Activated naive CD8-positive, alpha-beta T cell treated with anti-CD3 and anti-CD28 coated beads, Interleukin-2, amount 10 ng/mL, durations not matched to agents 7 days and 5 days (primary cell): ENCODE measurements at places on chromosomes 4 and X. TPM values are rescaled to one million over a fixed set of nuclear protein-coding genes. Genes with fewer than 3 reads are reported as not detected.

DNA sequence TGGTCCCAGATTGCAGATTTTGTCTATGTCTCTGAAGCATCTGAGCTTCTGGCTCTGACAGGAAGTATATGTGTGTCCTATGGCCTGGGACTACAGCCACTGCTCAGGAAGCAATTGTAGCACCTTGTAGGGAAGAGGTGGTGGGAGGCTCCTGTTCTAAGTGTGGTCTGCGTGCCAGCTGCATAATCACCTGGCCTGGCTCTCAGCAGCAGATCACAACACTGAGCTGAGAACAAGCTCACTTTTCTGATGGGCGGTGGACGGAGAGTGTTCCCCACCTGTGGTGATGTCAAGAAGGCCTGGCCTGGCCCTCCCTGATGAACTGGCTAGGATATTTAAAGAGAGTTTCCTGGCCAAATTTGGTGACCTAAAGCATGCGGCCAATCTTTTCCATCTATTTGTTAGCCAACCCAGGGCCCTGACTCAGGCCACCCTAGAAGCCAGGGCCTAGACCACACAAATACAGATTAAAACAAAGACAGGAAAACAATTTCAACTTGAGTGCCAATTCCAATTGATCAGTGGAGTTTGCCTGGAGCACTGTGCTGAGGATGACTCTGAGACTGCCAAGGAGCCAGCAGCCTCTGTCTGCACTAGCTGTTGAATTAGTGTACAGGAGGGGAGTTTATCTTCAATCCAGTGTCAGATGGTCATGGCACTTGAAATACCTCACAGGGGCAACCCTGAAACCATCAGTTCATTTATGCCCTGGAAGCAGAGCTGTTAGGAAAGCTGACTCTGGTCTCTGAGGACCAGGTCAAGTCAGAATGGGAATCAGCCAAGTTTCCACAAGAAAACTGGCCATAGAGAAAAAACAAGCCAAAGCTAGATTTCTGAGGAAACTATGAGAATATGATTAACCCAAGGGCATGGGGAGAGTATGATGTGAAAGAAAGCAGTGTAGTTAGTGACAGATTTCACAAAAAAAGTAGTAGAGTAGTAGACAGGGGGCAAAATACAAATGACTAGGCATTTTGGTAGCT, 47.4 kb downstream of the PRDM5 start:
- H3K4me3 ChIP-seq = no peak overlapping the region
- H3K4me1 ChIP-seq = no peaks in the 10 kb centered on the region
- DNase-seq = no peak
- no peak overlapping the region for H3K27ac ChIP-seq

GRCh38 chrX:39242187-39242586, 440.9 kb downstream of the MID1IP1 start:
- no peak overlapping the region for H3K4me3 ChIP-seq
- H3K4me1 ChIP-seq = peaks cover 1% of the 10 kb centered on the region
- no peak overlapping the region for H3K27ac ChIP-seq
- no peaks in the 10 kb centered on the region for H3K27me3 ChIP-seq
- DNase-seq = no peak

- H3K27ac ChIP-seq = no peak overlapping the region
- H3K36me3 ChIP-seq = peaks cover 16% of the 10 kb centered on the region
- peaks cover 1% of the 10 kb centered on the region for H3K4me1 ChIP-seq
Measured at GRCh38 chr4:25818371-25818871, 44.4 kb downstream of the SEL1L3 start.

- H3K4me3 ChIP-seq = no peak overlapping the region
- no peaks in the 10 kb centered on the region for H3K4me1 ChIP-seq
- DNase-seq = no peak
Measured at GRCh38 chr4:174674305-174674840, 152.1 kb upstream of the HPGD start.

GRCh38 chrX:39899856-39900776, 197.6 kb downstream of the BCOR start:
- no peak overlapping the region for H3K4me3 ChIP-seq
- no peak for DNase-seq
- peaks cover 6% of the 10 kb centered on the region for H3K27me3 ChIP-seq
- no peaks in the 10 kb centered on the region for H3K4me1 ChIP-seq
- no peak overlapping the region for H3K27ac ChIP-seq

DNA sequence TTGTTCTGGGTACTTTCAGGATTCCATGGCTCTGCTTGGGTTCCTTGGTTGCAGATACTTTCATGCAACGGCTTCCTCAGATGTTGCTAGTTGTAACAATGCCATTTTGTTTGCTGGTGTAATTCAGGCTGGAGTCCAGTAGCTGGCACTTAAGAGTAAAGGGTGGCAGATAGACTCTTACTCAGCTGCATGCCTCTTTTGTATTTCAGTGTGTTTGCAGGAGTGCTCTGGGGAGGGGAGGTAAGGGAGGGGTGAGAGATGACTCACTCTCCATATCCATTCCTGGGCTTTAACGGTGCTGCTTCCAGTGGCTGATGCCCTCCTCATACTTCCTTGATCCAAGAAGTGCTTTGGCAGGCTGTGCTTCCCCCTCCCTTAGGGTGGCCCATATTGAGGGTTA, 155.2 kb downstream of the ZNF330 start:
- no peaks in the 10 kb centered on the region for H3K36me3 ChIP-seq
- peaks cover 9% of the 10 kb centered on the region for H3K27me3 ChIP-seq
- H3K4me1 ChIP-seq = no peaks in the 10 kb centered on the region
- no peak for DNase-seq
- H3K4me3 ChIP-seq = no peak overlapping the region

GRCh38 chrX:44484607-44485146, 58.0 kb downstream of the FUNDC1 start:
- DNase-seq = no peak
- no peaks in the 10 kb centered on the region for H3K4me1 ChIP-seq

GRCh38 chrX:42714981-42715700, 62.8 kb downstream of the PPP1R2C start:
- no peaks in the 10 kb centered on the region for H3K36me3 ChIP-seq
- H3K4me1 ChIP-seq = no peaks in the 10 kb centered on the region
- peak; percentile 35 for DNase-seq
- no peak overlapping the region for H3K27ac ChIP-seq
- H3K4me3 ChIP-seq = no peak overlapping the region

DNA sequence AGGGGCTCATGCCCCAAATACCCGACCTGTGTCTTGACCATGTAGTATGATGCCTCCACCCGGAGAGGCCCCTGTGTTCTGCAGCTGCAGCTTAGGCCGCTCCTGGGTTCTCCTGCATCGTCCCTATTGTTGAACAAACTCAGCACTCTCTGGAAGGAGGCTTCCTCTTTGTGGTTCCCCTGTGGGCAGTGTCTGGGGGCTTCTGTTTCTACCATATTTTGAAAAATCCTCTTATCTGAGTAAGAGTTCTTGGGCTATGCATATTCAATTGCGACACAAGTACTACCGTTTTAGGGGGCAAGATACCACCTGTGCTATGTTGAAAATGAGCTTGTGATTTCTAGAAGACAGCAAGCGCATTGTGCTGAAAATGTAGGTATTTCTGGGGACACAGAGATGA, 276.6 kb downstream of the DHRSX start:
- DNase-seq = no peak
- H3K36me3 ChIP-seq = peaks cover 34% of the 10 kb centered on the region
- H3K27me3 ChIP-seq = no peaks in the 10 kb centered on the region
- no peak overlapping the region for H3K4me3 ChIP-seq
- H3K27ac ChIP-seq = no peak overlapping the region

DNA sequence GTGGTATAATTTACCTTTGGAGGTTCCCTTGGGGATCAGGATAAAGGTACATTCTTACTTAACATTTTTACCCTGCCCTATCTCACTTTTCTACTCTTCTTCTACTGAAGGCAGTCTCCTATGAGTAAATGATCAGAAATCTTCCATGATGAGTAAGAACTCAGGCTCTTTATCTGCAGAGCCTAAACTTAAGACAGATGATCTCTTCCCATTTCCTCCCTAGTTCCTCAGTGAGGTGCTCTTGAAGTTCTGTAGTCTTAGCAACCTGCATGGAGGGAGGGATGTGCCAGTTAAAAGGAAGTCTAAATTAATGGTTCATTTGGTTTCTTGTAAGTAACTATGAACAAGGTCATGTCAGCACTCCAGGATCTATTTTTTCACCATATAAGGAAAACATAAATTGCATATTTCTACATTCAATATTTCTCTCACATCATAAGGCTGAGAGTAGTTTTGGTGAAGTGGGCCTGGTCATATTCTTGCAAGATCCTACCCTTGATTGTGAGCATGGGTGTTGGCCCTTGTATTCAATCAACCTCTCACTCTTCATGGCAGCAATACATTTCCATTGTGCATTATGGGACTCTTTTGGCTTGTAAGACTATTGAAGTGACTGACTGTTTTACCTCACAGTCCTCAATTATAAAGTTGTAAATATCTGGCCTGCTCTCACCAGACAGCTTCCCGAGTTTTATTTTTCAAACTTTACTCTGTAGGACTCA, 295.5 kb downstream of the SLC7A11 start:
- DNase-seq = no peak
- no peak overlapping the region for H3K4me3 ChIP-seq
- no peaks in the 10 kb centered on the region for H3K27me3 ChIP-seq
- H3K36me3 ChIP-seq = no peaks in the 10 kb centered on the region
- H3K4me1 ChIP-seq = no peaks in the 10 kb centered on the region

The HS6ST2 gene
- total RNA-seq = not detected

The CT47B1 gene
- not detected for total RNA-seq

The GPRASP1 gene
- 14.0 TPM for total RNA-seq

The STATH gene
- total RNA-seq = not detected

The MAGEB18 gene
- not detected for total RNA-seq

The ALAS2 gene
- total RNA-seq = not detected

The MORF4L2 gene
- 128 TPM for total RNA-seq

The NXF2 gene
- total RNA-seq = not detected

The RNF212 gene
- 8.1 TPM for total RNA-seq

The ADH1C gene
- not detected for total RNA-seq

The SRPK3 gene
- not detected for total RNA-seq

The PHOX2B gene
- not detected for total RNA-seq

The CHRDL1 gene
- not detected for total RNA-seq

The BTC gene
- not detected for total RNA-seq

The THAP9 gene
- 4.7 TPM for total RNA-seq

The MTMR8 gene
- 3.5 TPM for total RNA-seq

The SERTM2 gene
- total RNA-seq = not detected
